ENCODE measurements at places on chromosomes 7 and 10. TPM values are rescaled to one million over a fixed set of nuclear protein-coding genes. Genes with fewer than 3 reads are reported as not detected.

Gene LOXL4
- total RNA-seq, result 3.8 TPM

Gene EPDR1
- total RNA-seq, result 1.6 TPM

Gene SRRT
- total RNA-seq, result 39.0 TPM

Gene SPDYE8
- not detected for total RNA-seq

Gene TCAF1
- 82.0 TPM for total RNA-seq

Gene GSTK1
- total RNA-seq, result 97.4 TPM

Data from placental epithelial cell (primary cell).